GM18507 (cell line): ENCODE measurements at places on chromosomes 7 and 10.

DNA sequence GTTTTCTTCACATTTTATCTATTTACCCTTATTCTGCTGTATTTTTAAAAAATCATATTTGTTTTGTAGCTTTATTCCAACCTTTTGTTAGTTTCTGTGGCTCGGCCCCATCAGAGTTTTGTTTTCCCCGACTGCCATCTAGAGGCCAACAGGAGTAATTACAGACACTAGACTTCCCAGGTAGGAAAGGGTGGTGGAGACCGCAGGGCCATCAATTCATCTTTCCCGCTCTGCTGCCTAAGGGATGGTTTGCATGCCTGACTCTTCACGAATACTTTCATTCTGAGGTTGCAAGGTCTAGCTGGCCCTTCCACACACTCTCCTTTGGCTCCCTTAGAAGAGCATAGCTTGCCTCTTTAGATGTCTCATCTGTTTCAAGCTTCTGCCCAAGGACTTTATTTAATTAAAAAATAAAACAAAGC is 38.3 kb downstream of the LYZL2 start:
- DNase-seq, result no peak

DNA sequence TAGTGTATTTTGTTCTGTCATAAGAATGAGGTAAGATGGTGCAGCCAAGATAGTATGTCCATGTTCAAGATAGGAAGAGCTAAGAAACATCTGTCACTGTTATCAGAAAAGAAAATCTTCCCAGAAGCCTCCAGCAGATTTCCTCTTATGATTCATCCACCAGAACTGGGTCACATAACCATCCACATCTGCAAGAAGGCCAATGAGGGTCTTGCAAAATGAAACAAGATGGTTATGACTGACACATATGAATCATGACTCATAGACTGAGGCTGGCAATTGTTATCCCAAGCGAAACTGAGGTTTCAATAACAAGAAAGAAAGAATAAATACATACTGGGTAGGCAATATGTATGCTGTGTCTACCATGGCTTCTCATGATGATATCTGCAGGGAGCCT is 30.3 kb downstream of the CCNJ start:
- no peak for DNase-seq

DNA sequence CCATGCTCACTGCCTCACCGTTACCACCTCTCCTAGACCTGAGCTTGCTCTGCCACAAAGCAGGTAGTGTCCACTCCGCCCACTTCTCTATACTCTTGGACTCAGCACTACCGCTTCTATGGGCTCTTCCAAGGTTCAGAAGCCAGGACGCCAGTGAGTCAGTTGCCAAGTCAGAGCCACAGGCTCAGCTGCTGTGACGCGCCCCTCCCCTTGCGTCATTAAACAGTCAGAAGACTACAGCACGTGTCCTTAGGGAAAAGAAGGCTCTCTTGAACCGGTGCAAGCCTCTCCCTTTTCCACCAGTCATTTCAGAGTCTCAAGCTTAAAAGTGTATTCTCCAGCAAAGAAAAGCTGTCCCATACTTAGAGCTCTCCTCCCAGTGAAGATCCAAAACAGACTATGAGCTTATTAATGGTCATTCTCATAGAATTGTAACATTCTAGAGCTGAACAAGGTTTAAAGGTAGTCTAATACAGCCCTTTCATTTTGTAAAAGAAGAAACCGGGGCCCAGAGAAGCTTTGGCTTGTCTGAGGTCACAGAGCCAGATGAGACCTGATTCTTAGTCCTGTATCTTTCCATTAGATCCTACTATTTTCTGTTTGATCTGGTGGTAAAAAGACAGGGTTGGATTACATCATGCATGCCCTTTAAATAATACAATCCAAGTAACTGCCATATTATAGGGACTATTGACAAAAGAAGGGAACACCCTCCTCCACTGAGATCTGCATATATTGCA is 40.9 kb upstream of the MET start:
- no peak for DNase-seq

DNA sequence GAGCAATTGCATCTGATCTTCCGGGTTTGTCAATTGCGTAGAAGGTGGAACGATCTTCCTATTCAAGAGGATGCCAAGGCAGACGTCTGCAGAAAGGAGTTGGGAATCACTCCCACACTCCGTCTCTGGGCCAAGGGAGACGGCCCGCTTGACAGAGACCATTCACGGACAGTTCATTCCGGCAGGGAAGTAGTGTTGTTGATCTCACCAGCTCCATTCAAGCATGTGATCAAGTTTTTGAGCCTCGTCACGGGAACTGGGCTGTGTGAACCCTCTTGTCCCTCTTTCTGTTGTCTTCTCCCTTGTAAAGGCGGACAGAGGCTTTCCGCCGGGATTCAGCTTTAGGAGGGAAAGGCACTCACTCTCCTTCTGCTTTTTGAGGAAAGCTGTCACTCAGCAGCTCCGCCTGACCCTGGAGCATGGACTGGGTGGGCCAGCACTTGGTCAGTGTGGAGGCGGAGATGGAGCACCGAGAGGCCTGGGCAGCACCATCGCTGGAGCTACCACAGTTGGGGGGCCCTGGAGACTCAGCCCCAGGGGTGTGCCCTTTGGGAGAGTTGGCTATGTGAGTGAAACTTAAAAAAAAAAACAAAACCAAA is 44.9 kb downstream of the SPDYE5 start:
- DNase-seq, result no peak
